Progenitor cell of endocrine pancreas (in vitro differentiated cells): ENCODE measurements at places on chromosomes 6 and 20.

GRCh38 chr6:37139230-37139962 is 30.6 kb upstream of the PIM1 start:
- H3K27me3 ChIP-seq = no peaks in the 10 kb centered on the region
- H3K27ac ChIP-seq = peak overlapping the region; percentile 99
- no peaks in the 10 kb centered on the region for H3K36me3 ChIP-seq

DNA sequence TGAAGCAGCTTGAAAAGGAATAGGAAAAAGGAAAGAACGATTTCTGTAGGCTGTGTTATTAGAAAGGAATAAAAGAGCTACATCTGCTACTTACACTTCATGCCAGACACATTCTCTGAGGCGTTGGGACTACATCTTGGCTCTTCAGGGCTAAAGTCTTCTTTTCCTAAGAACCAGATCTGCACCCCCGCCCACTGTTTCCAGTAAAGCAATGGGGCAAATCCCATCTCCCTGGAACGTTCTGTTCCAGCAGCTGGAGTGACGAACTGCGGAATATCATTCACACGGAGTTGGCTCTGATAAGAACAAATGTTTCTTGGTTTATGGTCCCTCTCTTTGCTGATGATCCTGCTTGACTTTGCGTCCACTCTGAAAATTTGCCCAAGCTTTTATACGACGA is 26.9 kb downstream of the FAM50B start:
- H3K27ac ChIP-seq = no peak overlapping the region
- no peak overlapping the region for H3K4me3 ChIP-seq

DNA sequence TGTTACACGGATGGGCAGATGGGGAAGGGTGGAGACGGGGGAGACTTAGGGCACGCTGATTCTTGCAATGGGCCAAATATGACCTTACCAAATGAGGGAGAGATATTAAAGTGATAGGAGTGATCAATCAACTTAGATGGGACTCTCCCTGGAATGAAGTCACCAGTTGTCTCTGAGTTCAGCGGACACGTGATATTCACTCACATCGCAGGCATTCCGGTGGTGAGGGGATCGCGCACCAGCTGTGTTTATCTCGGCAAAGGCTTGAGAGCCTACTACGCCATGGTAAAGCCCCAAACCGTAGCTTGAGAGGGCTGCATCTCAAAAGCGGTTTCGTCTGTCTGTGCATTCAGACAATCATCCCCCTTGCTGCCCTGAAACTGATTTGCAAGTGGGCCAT is 5.5 kb downstream of the BMP7 start:
- no peaks in the 10 kb centered on the region for H3K36me3 ChIP-seq
- peak overlapping the region; percentile 52 for H3K4me3 ChIP-seq
- DNase-seq = no peak
- peak overlapping the region; percentile 37 for H3K27ac ChIP-seq
- peaks cover 2% of the 10 kb centered on the region for H3K27me3 ChIP-seq
- peaks cover 66% of the 10 kb centered on the region for H3K4me1 ChIP-seq

DNA sequence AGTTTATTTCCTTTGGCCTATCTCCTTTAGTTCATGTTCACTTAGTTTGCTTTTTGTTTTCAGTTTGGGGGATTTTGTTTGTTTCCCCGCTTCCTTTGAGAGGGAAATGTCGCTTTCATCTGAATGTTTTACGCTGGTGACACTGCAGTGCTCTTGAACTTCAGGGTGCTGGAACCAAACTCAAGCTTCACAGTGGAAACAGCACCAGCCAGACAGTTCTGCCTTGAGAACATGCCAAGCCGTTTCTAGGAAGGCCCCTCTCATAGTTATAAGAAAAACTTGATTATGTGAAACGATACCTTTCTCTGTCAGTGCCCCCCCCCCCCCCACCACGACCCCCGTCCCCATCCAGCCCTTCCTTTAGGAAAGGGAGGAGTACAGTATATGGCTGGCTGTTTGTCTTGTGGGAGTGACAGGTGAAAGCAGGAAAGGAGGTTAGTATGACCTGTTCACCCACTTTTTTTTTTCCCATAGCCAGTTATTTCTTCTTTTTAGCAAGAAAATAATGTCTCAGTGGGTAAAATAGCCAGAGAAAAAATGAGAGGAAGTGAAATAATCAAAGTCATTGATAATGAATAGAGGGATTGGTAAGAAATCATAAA is 130.1 kb downstream of the LRRC1 start:
- H3K4me3 ChIP-seq = no peak overlapping the region
- no peaks in the 10 kb centered on the region for H3K27me3 ChIP-seq
- peaks cover 6% of the 10 kb centered on the region for H3K4me1 ChIP-seq
- no peak for DNase-seq
- H3K36me3 ChIP-seq = peaks cover 24% of the 10 kb centered on the region
- peak overlapping the region; percentile 27 for H3K27ac ChIP-seq

DNA sequence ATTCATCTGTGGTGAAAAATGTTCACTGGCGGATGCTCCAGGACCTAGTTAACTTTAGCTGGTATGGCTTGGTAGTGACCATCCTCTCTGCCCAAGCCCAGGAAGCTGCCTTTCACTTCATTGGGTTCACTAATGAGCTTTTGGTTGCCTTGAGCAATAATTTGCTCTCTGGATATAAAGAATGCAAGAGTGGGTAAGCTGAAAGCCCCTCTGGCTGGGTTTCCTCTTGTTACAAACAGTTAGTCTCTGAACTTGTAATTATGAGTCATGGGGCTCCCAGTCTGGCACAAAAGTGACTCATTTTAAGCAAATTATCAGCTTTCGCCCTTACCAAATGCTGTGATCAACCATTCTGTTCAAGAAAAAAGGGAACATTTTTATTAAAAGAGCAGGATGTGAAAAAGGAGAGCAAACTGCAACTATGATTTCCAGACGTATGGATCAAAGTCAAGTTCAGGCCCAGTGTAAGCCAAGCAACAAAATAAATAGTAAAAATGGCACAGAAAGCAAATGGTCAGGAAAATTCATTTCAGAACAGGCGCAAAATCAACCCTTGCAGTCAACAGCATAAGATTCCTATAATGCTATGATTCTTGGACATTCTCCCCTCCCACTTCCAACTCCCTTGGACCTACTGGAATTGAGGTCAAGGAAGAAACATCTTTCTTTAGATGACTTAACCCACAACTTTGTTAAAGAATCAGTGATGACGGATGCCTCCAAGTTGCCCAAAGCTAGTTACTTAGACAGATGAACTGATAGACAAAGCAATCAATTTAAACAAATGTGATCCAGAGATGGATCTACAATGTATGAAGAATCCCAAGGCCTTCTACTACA is 130.0 kb upstream of the KCNK16 start:
- no peak overlapping the region for H3K27ac ChIP-seq
- no peak for DNase-seq
- no peak overlapping the region for H3K4me3 ChIP-seq
- no peaks in the 10 kb centered on the region for H3K36me3 ChIP-seq
- no peaks in the 10 kb centered on the region for H3K4me1 ChIP-seq

DNA sequence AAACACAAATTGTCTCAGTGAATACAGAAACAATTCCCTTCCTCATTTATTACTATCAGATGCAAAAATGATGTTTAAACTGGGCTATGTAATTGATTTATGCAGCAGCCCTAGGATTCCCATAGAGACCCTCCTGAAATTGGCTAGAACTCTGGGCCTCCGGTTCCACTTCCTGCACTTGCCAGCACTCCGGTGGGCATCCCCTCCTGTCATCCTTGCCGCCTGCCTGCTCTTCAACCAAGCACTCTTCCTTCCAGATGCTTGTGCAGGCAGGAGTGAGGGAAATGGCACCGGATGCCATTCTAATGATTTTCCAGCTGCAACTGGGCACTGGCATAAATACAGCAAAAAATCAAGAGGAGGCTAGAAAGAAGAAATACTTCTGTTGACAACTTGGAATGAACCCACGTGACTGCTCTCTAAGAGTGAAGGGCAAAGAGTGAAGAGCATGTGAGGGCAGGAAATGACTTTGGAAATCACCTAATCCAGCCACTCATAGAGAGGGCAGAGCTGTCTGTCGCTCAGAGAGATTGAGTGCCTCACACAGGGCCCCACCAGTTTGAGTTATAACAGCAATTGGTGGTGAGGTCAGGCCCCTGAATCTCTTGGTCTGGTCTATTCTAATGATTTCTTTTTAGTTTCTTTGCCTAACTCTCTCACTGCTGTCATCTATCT is 3.7 kb upstream of the NEDD9 start:
- peaks cover 37% of the 10 kb centered on the region for H3K4me1 ChIP-seq
- no peaks in the 10 kb centered on the region for H3K27me3 ChIP-seq
- no peak overlapping the region for H3K4me3 ChIP-seq
- no peak for DNase-seq
- H3K36me3 ChIP-seq = no peaks in the 10 kb centered on the region

DNA sequence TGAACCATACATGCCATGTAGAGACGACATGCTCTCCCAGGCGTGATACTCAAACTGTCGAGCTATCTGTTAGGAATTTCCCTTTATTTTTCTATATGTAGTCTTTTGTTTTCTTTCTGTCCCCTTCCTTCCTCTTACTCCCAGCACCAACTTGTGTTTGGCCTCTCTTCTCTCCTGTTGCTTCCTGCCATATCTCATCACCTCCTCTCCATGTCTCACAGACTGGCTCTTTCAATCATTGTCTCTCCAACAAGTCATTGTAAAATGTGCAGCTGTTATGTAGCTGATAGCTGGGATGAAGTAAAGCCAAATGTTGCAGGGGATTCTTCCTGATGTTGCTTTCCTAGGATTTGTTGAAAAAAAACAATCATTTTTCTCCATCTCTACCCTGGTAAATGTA is 234.5 kb downstream of the TMEM242 start:
- H3K4me1 ChIP-seq = peaks cover 39% of the 10 kb centered on the region
- no peak overlapping the region for H3K4me3 ChIP-seq
- H3K36me3 ChIP-seq = peaks cover 12% of the 10 kb centered on the region
- DNase-seq = no peak
- H3K27me3 ChIP-seq = no peaks in the 10 kb centered on the region

DNA sequence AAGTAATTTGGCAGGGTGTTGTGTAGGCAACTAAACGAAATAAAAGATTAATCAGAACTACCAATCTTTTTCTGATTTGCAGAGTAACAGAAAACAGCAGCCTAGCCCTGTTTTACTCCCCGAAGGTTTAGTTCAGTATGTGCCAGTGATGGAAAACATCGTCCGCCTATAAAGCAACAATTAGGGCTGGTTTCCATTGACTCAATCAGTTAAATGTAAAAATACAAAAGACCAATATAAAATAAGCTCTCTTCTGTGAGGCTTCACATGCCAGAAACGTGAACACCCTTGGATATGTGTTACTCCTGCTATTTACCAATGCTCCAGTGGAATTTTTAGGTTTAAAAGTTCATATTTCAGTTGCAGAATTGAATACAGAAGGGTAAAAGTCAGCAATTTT is 210.5 kb upstream of the RSPO3 start:
- H3K27ac ChIP-seq = no peak overlapping the region
- H3K27me3 ChIP-seq = peaks cover 11% of the 10 kb centered on the region
- no peaks in the 10 kb centered on the region for H3K36me3 ChIP-seq
- H3K4me1 ChIP-seq = no peaks in the 10 kb centered on the region
- no peak for DNase-seq
- H3K4me3 ChIP-seq = no peak overlapping the region

- H3K4me1 ChIP-seq = no peaks in the 10 kb centered on the region
- H3K27me3 ChIP-seq = peaks cover 13% of the 10 kb centered on the region
- no peak for DNase-seq
- H3K36me3 ChIP-seq = no peaks in the 10 kb centered on the region
- H3K27ac ChIP-seq = no peak overlapping the region
- no peak overlapping the region for H3K4me3 ChIP-seq
These were observed 20.8 kb downstream of the SDCBP2 start for GRCh38 chr20:1308067-1308701.

GRCh38 chr6:129623008-129623732 is 86.8 kb downstream of the ARHGAP18 start:
- H3K36me3 ChIP-seq = peaks cover 13% of the 10 kb centered on the region
- H3K27ac ChIP-seq = no peak overlapping the region
- H3K4me3 ChIP-seq = no peak overlapping the region
- no peaks in the 10 kb centered on the region for H3K27me3 ChIP-seq
- H3K4me1 ChIP-seq = peaks cover 2% of the 10 kb centered on the region

DNA sequence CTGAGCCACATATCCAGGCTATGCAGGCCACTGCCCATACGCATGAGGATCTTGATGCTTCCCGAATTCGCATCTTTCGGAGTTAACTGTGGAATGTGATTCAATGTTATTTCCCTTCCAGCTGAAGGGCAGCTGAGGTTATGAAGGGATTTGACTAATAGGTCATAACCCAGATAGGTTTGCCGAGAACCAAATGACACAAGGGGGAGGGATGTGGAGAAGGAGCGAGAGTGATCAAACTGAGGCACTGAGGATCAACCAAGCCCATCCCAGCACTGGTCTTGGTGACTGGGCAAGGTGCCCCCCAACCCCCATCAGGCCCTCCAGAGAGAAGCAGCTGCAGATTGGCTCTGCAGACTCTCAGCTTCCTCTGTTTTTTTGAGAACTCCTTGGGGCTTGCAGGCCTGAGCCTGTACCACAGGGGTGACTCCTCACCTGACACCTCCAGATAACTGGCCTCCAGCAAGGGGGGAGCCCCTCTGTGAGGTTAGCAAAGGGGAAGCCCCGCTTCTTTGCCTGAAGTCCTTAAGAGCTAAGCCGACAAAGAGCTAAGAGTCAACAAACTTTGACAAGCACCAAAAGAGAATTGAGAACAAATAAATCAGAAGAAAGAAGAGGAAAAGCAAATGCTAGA is 185.9 kb downstream of the PDE7B start:
- H3K4me3 ChIP-seq = no peak overlapping the region
- H3K27ac ChIP-seq = peak overlapping the region; percentile 65
- no peaks in the 10 kb centered on the region for H3K36me3 ChIP-seq
- DNase-seq = no peak
- peaks cover 18% of the 10 kb centered on the region for H3K27me3 ChIP-seq

- H3K4me1 ChIP-seq = no peaks in the 10 kb centered on the region
- no peak for DNase-seq
- peaks cover 3% of the 10 kb centered on the region for H3K27me3 ChIP-seq
These were observed 153.7 kb upstream of the RIPOR2 start for GRCh38 chr6:25089442-25089841.

GRCh38 chr20:53826597-53827291 is 233.1 kb upstream of the ZNF217 start:
- H3K4me3 ChIP-seq = no peak overlapping the region
- peaks cover 22% of the 10 kb centered on the region for H3K4me1 ChIP-seq
- DNase-seq = no peak
- no peaks in the 10 kb centered on the region for H3K36me3 ChIP-seq
